ENCODE measurements at places on chromosomes 1 and 21.

GRCh38 chr1:11653101-11653860 is 948 bp downstream of the FBXO2 start:
- DNase-seq: peak; percentile 81

DNA sequence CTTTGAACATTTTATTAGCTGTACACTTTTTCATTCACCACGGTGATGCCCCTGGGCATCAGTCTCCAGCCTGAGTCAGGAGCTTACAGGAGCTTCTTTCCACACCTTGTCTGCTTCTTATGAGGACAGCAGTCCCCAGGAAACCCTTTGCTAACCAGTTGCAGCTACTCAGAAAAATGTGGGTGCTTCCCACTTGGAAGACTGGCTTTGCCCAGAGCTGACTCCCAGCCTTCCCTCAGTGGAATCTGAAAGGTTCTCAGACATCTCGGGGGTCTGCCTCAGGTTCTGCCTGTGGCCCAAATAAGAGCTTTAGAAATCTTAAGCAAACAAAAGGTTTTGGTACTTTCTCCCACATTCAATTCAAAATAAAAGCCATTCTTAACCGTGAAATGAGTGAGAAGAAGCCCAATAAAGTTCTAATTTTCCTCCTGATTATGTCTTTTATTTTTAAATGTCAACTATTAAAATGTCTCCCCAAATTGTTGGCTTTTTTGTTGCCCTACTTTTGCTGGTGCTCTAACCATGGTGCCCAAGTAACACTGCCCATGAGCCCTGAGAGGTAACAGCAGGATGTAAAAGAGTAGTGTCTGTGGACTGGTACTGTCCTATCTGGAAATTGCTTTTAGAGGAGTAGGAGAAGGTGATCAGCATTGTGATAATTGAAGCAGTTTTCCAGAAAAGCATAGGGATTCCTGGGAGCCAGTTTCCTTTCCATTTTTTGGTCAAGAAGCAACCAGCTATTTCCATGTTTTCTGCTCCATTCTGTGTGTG is 5.6 kb downstream of the C1orf53 start:
- no peak for DNase-seq

GRCh38 chr21:31366825-31367224 is 22.8 kb upstream of the TIAM1 start:
- no peak for DNase-seq

- DNase-seq: no peak
Observed at GRCh38 chr1:5928714-5929400, 63.4 kb downstream of the NPHP4 start.

- no peak for DNase-seq
Observed at GRCh38 chr1:210757677-210758076, 376.3 kb downstream of the KCNH1 start.

DNA sequence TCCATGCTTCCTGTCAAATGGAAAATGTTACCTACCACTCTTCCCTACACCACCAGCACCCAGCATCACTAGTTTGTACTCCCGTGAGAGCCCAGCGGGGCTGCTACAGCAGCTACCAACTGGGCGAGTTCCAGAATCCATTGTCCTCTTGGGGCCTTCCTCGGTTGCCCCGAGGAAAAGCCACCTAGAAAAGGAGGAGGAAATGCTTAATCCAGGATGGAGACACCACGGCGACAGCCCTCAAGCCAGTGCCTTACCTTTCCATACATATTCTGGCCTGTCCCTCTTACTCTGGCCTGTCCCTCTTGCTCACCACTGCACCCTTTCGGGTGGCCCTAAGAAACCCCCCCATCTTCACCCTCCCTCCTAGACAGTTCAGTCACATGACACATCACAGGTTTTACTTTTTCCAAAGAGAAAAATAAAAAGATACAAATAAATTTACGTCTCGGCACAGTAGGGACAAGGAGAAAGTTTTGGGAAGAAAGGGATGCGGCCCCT is 478 bp downstream of the RIT1 start:
- peak; percentile 17 for DNase-seq
